Activated T-cell treated with anti-CD3 and anti-CD28 coated beads, Interleukin-2, amount 50 U/mL, for 72 hours (primary cell): ENCODE measurements at places on chromosomes 11 and 22. TPM values are rescaled to one million over a fixed set of nuclear protein-coding genes. Genes with fewer than 3 reads are reported as not detected.

- H3K4me1 ChIP-seq = peaks cover 100% of the 10 kb centered on the region
- no peaks in the 10 kb centered on the region for H3K27me3 ChIP-seq
- peak overlapping the region; percentile 47 for H3K27ac ChIP-seq
- DNase-seq = peak; percentile 25
- peak overlapping the region; percentile 71 for H3K4me3 ChIP-seq
Observed at GRCh38 chr22:23220485-23221350, 40.4 kb downstream of the BCR start.

GRCh38 chr22:39663751-39664150 is 93.2 kb downstream of the CACNA1I start:
- DNase-seq = no peak
- peaks cover 17% of the 10 kb centered on the region for H3K4me1 ChIP-seq
- H3K4me3 ChIP-seq = no peak overlapping the region

GRCh38 chr11:503179-503981 is 3.7 kb downstream of the RNH1 start:
- H3K4me1 ChIP-seq = peaks cover 29% of the 10 kb centered on the region
- peak overlapping the region; percentile 97 for H3K4me3 ChIP-seq
- peak; percentile 24 for DNase-seq

The SCGB2A2 gene
- not detected for total RNA-seq

The MMP8 gene
- not detected for total RNA-seq
